Nucleus accumbens (tissue), 56 donors: ENCODE measurements at places on chromosomes 2 and 18.

DNA sequence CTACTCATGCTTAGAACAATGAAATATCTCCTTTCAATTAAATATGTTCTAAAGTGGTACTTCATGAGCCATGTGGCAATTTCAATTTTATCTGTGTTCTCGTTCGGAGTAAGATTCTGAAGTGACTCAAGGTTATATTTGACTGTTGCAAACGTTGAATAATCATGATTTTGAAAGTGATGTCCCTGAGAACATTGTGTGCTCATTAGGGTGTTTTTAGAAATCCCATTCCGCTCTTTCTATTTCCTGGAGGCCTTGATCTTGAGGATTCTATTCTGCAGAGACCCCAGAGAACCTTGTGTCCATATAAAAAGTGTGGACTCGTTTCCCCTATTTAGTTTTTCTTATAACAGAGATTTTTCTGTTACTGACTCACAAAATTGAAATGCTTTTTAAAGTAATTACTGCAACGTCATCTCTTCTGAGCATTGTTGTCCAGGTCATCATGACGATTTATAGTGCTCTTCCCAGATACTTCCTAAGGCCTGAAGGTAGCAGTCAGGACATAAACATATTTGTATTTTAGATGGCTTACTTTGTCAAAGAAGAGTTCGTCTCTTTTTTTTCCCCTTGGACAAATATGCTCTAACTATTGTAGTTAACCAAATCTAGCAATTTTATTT is 27.2 kb downstream of the IL1R2 start:
- no peak for DNase-seq

DNA sequence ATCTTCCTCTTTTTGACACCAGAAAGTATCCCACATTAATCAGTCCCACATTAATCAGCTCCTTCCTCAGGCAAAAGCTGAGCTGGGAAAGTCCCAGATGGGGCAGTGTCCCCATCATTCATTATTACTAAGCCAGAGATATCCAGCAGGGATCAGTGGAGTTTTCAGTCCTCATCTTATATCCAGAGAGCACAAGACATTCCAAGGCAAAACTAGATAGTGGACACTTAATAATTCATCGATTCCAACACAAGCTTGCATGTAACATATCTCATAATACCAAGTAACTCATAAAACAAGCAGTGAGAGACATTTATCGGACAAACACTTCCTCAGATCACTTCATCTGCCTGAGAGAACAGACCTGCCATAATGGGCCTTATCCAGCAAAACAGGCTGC is 53.1 kb downstream of the MCFD2 start:
- DNase-seq: no peak

DNA sequence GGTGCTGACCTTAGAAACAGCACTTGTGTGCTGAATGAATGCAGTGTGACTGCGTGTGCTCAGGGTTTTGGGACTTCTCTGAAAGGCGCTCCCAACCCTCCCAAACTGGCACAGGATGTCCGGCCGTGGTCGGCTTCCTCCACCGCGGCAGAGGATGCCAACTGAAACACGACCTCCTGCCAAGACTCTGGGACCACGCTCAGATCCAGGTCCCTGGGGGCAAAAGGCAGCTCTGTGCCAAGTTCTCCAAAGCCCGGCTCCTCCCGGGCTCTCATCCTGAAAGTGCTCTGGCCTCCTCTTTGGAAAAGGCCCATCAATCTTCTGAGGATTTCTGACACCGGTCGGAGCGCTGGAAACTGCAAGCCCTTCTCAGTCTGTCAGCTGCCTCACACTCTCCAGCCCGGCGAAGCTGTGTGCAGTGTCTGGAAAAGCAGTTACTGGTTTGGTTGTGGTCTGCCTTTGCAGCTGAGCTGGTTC is 32.3 kb upstream of the ZBTB7C start:
- DNase-seq: peak; percentile 12

DNA sequence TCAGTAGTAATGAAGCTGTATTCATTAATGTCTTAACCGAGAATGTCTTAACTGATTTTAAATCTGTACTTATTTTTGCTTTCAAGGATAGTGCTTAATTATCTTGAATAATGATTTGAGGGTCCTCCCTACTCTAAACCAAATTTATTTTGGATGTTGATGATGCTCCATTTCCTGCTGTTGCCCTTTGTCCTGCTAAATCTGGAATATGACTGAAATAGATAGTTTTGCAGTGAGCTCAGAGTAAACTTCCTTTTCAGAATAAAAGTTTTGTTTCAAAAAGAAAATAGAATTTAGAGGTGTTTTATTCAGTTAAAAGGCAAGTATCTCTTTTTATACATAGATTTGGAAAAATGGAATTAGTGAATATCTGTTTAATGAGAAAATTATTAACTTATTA is 8.1 kb downstream of the NBEAL1 start:
- DNase-seq: no peak

- no peak for DNase-seq
These were observed 52.1 kb downstream of the MTCL1 start for GRCh38 chr18:8757396-8757997.

GRCh38 chr2:95734976-95735890 is 143.4 kb downstream of the TRIM43 start:
- DNase-seq: no peak

DNA sequence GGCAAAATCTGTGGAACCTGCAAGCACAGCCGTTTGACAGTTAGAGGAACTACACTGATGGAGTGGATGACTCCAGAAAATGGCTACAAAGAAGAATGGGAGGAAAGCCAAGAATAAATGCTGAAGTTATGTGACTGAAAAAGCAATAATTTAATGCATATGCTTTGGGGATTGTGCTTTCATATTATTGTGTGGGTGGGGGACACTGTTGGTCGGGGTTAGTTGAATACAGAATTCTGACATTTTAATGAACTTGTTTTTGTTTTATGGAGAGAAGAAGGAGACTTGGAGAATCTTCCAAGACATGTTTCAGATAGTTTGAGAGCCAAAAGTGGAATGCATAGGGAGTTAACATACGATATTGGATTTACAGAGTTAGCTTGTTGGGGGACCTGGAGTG is 68.5 kb downstream of the NRP2 start:
- no peak for DNase-seq

- no peak for DNase-seq
These were observed 122.4 kb upstream of the SLC1A4 start for GRCh38 chr2:64866797-64867196.

GRCh38 chr2:61471905-61472805 is 1.3 kb upstream of the USP34 start:
- DNase-seq: no peak

DNA sequence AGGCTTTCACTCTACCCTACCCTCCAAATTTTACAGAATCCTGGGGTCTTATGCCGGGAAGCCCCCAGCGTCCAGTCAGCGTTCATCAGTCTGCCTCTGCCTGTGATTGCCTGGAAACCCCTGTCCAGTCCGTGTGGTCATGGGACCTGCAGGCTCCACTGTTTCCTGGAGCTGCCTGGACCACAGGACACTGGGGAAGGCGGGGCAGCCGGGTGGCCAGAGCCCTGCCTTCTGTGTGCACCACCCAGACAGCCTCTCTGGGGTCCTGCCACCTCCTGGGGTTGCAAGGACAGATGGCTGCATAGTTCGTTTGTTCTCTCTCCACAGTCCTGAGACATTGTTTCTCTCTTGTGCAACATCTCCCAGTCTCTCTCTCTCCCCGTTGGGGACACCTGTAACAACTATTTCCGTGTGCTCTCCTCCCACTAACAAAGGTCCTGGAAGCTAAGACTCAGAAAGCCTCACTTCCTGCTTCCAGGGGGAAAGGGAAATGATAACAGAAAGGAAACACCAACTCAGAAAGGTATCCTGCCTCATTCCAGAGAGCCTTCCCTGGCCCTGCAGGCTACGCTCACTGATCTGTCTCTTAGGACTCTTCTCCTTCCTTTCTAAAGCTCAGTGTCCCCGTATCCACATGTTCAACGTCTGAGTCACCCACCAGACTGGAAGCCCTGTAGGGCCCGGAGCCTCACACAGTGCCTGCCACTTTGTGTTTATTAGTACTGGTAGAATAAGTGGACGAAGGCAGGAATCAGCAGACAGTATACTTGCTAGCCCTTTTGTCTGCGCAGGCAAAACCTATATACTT is 192.8 kb upstream of the RAB12 start:
- DNase-seq: no peak

DNA sequence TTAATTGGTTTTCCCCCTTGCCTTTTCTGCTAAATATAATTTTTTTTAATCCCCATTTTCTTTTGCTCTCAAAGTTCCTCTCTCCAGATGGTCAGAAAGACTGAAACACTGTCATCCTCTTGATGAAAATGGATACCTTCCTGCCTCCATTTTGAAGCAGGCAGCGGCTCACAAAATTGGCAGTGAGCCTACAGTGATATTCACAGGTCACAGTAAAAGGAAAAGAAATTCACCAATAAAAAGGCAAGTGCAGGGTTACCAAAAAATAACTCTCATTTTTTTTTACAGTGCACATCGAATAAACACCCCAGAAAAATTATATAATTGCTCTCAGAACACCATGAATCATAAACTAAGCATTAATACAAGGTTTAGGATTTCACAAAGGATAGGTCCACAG is 307.5 kb downstream of the TCF4 start:
- no peak for DNase-seq

GRCh38 chr2:69816923-69817542 is 12.4 kb upstream of the GMCL1 start:
- no peak for DNase-seq

- no peak for DNase-seq
These were observed 274.6 kb downstream of the LRATD1 start for GRCh38 chr2:14907014-14907612.

DNA sequence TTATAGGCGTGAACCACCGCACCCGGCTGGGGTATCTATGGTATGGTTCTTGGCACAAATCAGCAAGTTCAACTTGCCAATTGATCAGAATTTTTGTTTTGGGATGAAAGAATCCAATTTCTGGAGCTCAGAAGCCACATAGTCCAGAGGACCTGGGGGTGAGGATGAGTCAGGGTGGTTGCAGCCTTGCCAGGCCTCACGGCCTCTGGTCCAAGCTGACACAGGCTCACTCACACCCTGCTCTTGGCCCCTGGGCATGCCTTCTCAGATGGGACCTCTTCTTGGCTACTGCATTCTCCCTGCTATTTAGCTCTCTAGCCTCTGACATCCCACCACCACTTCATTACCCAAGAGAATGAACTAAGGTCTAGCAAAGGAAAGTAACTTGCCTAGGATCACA is 16.3 kb downstream of the CAPG start:
- no peak for DNase-seq

- DNase-seq: no peak
These were observed 58.1 kb upstream of the KYNU start for GRCh38 chr2:142819411-142819810.

GRCh38 chr2:101921319-101921952 is 70.3 kb upstream of the IL1R2 start:
- no peak for DNase-seq

DNA sequence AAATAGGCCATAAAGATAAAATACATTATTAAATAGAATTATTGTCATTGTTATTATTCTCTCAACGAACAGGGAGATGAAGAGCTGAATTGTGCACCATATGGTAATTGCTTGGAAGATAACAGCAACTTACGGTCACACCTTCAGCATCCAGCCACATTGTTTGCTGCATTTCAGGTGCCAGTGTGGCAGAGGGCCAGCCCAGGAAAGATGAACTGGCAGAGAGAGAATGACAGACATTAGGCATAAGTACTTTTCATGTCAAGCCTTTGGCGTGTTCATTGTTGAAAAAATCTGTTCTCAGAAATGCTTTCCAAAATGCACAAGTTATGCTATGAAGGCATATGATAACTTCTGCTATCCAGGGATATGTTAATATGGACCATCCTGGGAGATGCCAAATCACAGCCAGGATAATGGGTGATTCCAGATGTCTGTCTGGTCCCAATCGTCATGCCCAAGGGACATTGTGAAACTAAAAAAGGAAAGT is 748.6 kb upstream of the PIK3C3 start:
- no peak for DNase-seq

GRCh38 chr2:241534701-241535375 is 23.7 kb upstream of the BOK start:
- no peak for DNase-seq

- DNase-seq: no peak
These were observed 251.8 kb downstream of the ZEB2 start for GRCh38 chr2:144268036-144268678.

- DNase-seq: no peak
These were observed 376.2 kb downstream of the SOX11 start for GRCh38 chr2:6068429-6068828.

- DNase-seq: no peak
These were observed 3.1 kb upstream of the SPP2 start for GRCh38 chr2:234047361-234047760.

GRCh38 chr2:45241061-45241561 is 231.9 kb upstream of the SIX2 start:
- DNase-seq: no peak

DNA sequence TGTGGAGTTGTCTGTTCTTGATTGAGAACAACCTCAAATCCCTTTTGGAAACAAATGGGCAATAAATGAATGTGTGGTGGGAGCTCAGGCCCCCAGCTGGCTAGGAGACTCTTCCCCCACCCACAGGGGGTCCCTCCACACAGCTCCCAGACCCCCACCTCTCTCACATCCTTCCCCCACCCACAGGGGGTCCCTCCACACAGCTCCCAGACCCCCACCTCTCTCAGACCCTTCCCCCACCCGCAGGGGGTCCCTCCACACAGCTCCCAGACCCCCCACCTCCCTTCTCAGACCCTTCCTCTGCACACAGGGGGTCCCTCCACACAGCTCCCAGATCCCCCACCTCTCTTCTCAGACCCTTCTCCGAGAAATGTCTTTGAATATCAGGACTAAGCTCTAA is 79.0 kb upstream of the CTDP1 start:
- no peak for DNase-seq

- no peak for DNase-seq
These were observed 31.5 kb upstream of the LYPD6B start for GRCh38 chr2:149006883-149007543.

DNA sequence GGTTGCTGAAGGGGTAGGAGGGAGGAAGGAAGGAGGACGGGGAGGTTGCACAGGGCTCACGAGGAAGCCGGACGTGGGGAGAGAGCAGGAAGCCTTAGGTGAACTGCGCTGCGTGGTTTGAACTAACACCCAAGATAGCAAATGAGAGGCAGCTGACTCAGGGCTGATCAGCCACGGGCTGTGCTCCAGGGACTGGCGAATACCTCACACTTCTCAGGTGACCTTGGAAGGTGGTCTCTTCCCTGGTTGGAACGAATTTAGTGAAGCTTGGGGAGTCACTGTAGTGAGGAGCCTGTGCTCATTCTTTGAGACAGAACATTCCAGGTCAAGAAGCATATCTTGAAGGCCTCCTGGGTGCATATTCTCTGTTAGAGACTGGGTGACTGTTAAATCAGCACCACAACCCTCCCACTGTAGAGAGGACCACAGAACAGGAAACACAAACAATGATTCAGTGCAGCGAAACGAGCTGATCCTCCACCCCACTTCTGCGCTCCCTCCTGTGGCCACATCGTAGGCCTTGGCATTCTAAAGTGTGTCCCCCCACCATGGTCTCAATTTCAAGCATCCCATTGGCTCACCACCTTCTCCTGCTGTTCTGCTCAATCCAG is 33.8 kb downstream of the TOGARAM2 start:
- no peak for DNase-seq

- no peak for DNase-seq
These were observed 22.7 kb downstream of the TRAPPC8 start for GRCh38 chr18:31920277-31920676.

- no peak for DNase-seq
These were observed 349.6 kb upstream of the KCNH7 start for GRCh38 chr2:163187995-163188655.

GRCh38 chr2:191150600-191151330 is at the start of gene STAT4:
TSS of gene STAT4 (minus strand) at chr2:191150994. CDS start at chr2:191148203, 2,791 bp downstream.
- DNase-seq: peak; percentile 6
